ENCODE measurements at places on chromosomes 13 and 19.

GRCh38 chr19:21568816-21569493 lies 63.6 kb downstream of the ZNF429 start:
- DNase-seq: no peak

- no peak for DNase-seq
Observed at GRCh38 chr19:37872383-37872782, 34.0 kb downstream of the WDR87 start.

DNA sequence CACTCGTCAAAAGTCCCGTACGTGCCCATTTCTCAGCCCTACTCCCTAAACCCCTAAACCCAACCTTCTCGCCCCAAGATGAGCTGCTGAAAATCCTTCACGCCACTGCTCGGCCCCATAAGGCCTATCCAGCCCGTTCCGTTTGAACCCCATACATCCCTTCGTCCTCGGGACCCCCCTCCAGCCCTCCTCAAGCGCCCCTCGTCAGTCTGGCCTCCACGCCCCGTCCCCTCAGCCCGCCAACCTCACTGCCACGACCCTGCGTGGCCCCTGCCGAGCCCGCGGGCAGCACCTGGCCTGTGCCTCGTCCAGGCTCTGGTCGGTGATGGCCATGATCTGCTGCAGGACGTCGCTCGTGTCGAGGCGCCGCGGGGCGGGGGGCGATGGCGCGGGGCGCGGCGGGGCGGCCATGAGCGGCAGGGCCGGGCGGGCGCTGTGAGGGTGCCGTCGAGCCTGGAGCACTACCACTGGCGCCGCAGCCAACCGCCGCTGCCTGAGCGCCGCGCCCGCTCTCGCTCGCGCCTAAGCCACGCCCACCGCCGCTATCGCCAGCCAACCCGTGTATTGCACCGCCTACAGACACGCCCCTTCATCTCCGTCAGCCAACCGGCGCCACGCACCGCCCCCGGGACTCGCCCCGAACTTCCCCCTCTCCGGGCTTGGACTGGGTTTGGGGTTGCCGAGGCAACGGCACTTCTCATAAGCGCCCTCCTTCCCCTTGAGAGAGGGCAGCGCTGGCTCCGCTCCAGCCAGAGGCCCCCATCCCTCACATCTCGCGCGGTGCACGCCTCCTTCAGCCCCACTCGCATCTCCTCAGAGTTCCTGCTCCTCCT lies at the start of gene PBX4:
TSS of gene PBX4 (minus strand) at position 469 of the 833 bp plus-strand sequence. CDS start at position 411, 58 bp downstream.
- DNase-seq: peak; percentile 90

GRCh38 chr13:74530011-74530410 lies 395.8 kb upstream of the KLF12 start:
- no peak for DNase-seq

DNA sequence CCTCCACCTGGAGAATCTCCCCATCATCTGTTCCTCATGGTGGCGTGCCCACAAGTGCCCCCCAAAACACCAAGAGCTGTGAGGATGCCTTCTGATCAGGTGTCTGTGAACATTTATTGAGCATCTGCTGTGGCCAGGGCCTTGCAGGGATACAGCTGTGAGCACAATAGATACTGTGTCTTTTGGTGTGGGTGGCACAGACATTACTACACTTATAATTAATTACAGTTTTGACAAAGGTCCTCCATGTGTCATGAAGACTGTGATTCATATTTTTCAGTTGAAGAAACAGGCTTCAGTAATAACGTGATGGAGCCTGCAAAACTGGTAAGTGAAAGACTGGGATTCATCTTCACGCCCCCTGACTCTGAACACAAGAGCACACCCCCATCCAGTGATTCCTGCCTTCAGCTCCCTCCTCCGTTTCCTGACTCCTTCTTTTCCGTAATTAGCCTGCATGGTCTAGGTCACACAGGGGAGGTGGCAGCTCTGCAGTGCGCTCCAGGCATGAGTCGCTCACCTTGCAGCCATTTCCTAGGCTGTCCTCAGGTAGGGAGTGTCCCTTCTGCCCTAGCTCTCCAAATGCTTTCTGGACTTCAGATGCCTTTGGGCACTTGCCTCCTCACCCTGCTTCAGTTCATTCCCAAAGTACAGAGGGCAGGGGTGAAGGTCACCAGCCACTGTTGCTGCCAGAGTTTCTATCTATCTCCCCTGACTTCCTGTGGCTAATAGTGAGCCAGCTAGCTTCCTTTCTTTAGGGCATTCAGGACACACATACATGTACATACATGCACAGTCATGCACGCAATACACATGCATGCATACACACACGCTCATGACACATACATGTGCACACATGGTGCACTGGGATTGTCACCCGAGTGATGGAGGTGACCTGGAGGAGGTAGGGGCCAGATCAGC lies 66.5 kb downstream of the SIAH3 start:
- DNase-seq: no peak

- DNase-seq: no peak
Observed at GRCh38 chr19:4199699-4200293, 17.3 kb downstream of the ANKRD24 start.

DNA sequence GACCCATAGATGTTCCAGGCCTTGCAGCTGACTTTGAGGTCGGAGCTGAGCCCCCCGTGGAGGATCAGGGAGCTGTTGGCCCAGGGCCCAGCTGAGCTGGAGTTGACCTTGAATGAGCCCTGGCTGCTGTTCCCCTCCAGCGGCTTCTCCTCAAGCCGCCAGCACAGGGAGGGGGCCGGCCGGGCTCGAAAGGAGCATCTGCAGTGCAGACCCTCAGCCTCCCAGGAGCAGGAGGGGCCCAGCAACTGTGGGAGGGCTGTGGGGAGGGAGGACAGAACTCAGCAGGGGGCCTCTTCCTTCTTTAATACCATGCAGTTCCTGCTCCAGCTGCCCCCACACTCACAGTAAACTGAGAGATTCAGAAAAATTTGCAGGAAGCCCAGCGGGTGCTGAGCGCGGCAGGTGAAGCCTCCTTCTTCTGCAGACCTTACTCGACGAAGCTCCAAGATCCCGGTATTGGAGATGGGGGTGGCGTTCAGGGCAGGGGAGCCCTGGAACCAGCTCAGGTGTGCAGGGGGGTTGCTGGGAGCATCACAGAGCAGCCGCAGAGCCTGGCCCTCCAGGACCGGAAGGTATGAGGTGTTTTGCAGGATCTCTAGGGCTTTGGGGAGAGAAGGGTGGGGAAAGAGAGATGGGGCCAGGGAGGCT lies 2.6 kb downstream of the SIGLEC5 start:
- no peak for DNase-seq

- no peak for DNase-seq
Observed at GRCh38 chr13:50236898-50237318, 221.7 kb downstream of the KCNRG start.

- peak; percentile 70 for DNase-seq
Observed at GRCh38 chr13:98445340-98446233, 131.3 kb downstream of the STK24 start.

DNA sequence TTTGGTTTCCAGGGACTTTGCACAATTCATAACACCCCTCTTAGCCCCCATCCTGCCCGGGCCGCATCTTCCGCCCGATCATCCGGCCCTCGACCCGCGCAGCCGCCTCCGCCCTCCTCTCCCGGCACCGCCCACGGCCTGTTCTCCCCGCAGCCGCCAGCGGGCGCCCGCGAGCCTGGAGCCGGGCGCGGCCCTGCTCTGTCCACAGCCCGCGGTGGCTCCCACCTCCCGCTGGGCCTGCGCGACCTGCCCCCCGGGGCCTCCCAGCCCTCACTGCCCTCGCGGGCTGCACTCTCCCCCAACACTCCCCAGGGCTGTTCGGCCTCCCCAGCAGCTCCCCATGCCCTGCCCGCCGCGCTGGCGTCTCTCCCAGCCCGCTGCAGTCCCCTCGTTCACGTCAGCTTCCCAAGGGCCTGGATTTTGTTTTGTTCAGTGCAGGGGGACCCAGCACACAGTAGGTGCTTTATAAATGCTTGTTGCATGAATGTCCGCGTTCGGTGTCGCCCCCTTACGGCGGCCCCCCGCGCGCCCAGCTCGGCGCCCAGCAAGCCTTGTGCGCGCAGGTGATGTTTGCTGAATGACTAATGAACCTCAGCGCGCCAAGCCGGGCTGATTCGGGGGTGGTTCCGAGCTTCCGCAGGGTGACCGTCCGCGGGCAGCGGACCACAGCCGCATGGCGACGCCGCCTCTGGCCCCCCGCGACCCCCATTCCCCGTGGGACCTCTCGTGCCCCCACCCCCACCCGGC lies 4.6 kb upstream of the APC2 start:
- peak; percentile 73 for DNase-seq

- DNase-seq: no peak
Observed at GRCh38 chr13:90928109-90928508, 419.4 kb upstream of the MIR17HG start.

GRCh38 chr13:113538689-113539058 lies 45.9 kb upstream of the TFDP1 start:
- DNase-seq: no peak

GRCh38 chr13:73174521-73175010 lies 115.8 kb downstream of the KLF5 start:
- DNase-seq: no peak
